Smooth muscle cell of the coronary artery (primary cell): ENCODE measurements at places on chromosomes 6 and 20. TPM values are rescaled to one million over a fixed set of nuclear protein-coding genes. Genes with fewer than 3 reads are reported as not detected.

The LY6G6D gene
- total RNA-seq = not detected in 2 replicates

The TUBB2A gene
- total RNA-seq = 102 and 120 TPM in 2 replicates

The CFB gene
- 15.0 and 108 TPM in 2 replicates for total RNA-seq

The HLA-DMA gene
- total RNA-seq = 0.82 and 2.9 TPM in 2 replicates

The VPS16 gene
- 66.8 and 135 TPM in 2 replicates for total RNA-seq

The FAM209B gene
- total RNA-seq = 0.23 TPM in 1 of 2 replicates, not detected in the other

The PDYN gene
- not detected in 2 replicates for total RNA-seq

The AARS2 gene
- total RNA-seq = 13.1 and 14.4 TPM in 2 replicates

The CTAGE9 gene
- total RNA-seq = not detected in 2 replicates

The SOBP gene
- total RNA-seq = 1.4 and 2.2 TPM in 2 replicates
